ENCODE measurements at places on chromosomes 1 and 21. TPM values are rescaled to one million over a fixed set of nuclear protein-coding genes. Genes with fewer than 3 reads are reported as not detected.

- no peaks in the 10 kb centered on the region for H3K27me3 ChIP-seq
- DNase-seq = no peak
- no peak overlapping the region for H3K4me3 ChIP-seq
- H3K27ac ChIP-seq = no peak overlapping the region
- peaks cover 23% of the 10 kb centered on the region for H3K36me3 ChIP-seq
Observed at GRCh38 chr1:169821500-169821899, 26.8 kb upstream of the METTL18 start.

Gene BEST4
- 0.87 TPM for total RNA-seq

- H3K36me3 ChIP-seq = no peaks in the 10 kb centered on the region
- H3K27me3 ChIP-seq = peaks cover 12% of the 10 kb centered on the region
- H3K4me3 ChIP-seq = no peak overlapping the region
- H3K27ac ChIP-seq = no peak overlapping the region
Observed at GRCh38 chr1:59971464-59971911, 44.9 kb upstream of the CYP2J2 start.

DNA sequence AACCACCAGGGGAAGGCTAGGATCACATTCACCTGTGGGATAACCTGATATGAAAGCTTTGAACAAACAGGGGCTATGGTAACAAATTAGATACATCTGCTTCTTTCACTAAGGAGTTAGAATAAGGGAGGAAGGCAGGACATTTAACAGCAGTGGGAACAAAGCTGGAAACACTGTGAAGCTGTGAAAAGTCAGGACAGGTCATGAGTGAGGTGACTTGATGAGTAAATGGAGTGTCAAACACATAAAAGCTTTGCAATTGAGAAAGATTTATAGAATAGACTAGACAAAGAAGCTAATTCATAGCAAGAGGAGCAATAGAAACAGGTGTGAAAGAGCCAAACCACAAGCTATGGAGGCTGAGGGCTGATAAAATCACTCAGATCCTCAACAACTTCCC, 110.0 kb downstream of the ASTN1 start:
- no peak overlapping the region for H3K4me3 ChIP-seq
- H3K36me3 ChIP-seq = no peaks in the 10 kb centered on the region
- H3K4me1 ChIP-seq = no peaks in the 10 kb centered on the region
- no peak overlapping the region for H3K27ac ChIP-seq

- H3K4me3 ChIP-seq = no peak overlapping the region
- no peaks in the 10 kb centered on the region for H3K27me3 ChIP-seq
- peaks cover 74% of the 10 kb centered on the region for H3K4me1 ChIP-seq
- peaks cover 38% of the 10 kb centered on the region for H3K36me3 ChIP-seq
Observed at GRCh38 chr21:37452227-37452626, 85.7 kb downstream of the DYRK1A start.
